ENCODE measurements at places on chromosomes 4 and X.
A peak's percentile ranks its signal among the peaks of the same experiment; 100 is the strongest.

DNA sequence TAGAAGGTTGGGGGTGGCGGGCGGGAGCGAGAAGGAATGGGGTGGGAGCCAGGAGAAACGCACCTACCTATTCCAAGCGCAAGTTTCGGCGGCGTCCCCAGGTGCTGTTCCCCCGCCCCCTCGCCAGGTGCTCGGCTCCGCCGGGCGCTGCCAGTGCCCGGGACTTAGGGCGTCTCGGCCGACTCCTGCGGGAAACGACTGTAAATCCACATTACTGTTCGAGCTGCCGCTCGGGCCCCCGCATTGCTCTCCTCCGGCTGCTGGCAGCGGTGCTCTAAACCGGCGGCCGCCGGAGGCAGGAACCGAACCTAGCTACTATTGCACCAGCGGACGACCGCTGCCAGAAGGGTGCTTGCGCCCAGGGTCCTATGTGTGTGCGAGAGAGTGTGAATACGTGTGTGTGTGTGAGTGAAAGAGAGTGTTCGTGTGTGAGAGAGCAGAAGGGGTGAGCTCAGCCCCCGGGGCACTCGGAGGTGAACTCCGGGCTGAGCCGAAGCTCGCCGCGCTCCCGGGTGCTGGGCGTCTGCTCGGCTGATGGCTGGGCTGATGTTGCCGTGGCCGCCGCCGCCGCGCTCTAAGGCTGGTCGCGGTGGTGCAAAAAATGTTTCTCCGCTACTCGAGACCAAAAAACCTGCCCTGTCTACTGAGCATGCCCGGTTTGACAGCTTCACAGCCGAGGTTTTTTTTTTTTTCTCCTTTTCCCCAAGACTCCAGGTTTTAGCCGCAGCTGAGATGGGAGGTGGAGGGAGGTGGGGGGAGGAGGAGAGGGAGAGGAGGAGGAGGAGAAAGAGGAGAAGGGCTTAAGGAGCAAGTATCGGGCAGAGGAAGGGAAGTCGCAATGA lies 115.7 kb upstream of the TEX13C start:
- DNase-seq = peak; percentile 17

DNA sequence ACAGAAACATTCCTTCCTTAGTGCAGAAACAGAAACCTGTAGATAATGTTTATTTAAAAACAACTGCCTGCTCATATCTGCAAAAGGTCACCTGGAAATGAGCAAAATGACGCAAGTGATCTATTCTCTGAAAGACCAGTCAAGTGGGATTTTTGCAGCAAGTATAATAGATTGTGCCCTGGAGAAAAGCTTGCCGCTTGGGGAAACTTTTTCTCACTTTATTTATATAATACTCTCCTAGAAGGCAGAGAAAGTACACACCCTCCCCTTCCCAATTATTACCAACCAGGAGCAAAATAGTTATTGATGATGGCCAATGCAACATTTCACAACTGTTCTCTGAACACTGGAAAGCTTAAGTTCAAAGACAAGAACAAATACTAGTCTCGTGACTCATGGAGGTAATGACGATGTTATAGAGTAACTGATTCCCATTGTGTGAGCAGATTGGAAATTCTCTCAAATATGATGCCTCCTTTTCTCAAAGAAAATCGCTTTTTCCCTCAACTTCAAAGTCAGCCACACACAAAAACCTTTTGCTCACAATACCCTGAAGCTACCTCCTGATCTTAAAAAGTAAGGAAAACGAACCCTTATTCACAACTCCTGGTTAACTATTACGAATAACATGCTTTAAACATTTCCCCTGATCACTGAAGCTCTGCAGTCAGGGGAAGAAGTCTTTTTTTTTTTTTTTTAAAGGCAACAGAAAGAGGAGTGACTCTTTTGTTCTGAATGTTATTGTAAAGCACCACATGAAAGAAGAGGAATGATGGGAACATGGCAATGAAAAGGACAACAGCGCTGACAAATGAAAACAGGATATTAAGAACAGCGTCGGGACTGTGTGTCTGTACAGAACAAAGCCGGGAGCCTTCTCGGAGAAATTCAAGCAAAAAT lies 41.0 kb downstream of the MID1 start:
- no peak for DNase-seq

DNA sequence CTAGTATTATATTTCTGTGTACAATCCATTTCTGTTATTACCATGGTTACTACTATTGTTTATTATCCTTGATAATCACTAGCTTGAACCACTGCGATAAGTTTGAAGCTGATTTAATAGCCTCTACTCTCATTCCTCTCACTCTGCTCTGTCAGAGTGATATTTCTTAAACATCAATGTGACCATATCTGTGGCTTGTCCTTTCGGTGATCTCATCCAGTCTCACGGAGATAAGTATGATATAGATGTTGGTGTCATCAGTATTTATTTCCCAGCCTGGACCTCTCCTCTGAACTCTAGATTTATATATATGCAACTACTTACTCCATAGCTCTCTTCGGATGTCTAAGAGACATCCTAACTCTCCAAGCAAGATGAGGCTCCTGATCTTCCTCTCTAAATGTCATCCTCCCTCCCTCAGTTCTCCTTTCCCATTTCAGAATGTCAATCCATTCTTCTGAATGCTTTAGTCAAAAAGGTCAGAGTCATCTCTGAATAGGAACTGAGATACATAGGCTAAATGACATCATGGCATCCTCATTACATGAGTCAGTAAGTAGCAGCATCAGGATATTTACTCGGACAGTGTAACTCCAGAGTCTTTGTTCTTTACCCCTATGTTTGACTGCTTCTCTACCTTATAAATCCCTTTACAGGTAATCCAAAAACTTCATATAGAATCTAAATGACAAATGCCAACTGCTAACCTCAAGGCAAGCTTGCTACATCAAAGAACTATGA lies 129.5 kb downstream of the PACRGL start:
- no peak for DNase-seq

DNA sequence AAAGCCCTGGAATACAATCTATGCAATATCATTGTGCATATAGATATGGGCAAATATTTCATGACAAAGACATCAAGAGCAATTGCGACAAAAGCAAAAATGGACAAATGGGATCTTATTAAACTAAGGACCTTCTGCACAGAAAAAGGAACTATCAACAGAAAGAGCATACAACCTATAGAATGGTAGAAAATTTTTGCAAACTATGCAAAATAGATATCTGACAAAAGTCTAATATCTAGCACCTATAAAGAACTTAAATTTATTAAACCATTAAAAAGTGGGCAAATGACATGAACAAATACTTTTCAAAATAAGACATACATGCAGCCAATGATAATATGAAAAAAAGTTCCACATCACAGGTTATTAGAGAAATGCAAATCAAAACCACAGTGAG lies 312.9 kb downstream of the GLUD2 start:
- no peak for DNase-seq

DNA sequence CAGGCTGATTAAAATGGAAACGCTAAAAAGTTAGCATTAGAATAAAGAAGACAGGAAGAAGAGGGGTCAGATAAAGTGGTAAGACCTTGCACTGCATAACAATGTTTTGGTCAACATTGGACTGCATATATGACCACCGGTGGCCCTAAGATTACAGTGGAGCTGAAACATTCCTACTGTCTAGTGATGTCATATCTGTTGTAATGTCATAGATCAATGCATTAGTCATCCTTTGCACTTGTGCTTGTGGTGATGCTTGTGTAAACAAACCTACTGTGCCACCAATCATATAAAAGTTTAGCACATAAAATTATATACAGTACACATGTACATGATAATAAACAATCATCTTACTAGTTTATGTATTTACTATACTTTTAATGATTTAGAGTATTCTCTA lies 73.0 kb downstream of the TMEM165 start:
- no peak for DNase-seq

GRCh38 chr4:3217771-3218170 lies 31.2 kb upstream of the MSANTD1 start:
- no peak for DNase-seq

DNA sequence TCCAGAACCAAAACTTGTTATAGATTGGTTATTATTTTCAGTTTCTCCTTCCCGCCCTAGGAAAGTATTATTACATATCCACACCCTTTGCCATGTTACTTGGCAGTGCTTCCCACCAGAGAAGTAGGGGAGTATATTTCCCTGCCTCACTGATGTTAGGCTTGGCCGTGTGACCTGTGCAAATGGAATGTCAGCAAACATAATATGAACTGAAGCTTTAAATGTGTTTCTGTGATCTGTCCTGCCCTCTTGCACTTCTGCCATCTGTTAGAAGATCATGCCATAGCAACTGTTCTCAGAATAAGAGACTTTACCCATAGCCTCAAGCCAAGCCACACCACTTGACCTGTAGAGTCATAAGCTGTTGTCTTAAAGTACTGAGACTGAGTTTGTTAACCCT lies 36.7 kb upstream of the NEUROG2 start:
- no peak for DNase-seq

GRCh38 chr4:158781963-158782362 lies 13.1 kb downstream of the FNIP2 start:
- no peak for DNase-seq

Measured in lower leg skin (tissue), 4 donors.